ENCODE measurements at places on chromosomes 4 and X.

DNA sequence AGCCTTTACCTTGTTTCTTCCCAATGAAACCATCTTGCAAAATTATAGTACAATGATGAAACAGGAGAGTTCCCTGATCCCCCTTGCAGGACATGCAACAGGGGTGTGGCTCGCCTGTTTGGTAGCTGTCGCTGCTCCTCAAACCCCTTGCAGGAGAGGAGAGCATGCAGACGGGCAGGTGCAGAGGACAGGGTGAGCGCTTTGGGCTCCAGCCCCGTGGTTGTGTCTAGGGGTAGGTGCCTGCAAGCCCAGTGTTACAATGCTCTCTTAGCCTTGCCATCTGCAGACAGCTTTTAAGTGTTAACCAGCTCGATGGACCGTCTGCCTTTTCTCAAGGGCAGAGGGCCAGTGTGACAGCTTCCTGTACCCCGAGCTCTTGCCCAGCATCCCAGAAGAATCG lies 102.0 kb downstream of the TAB3 start:
- DNase-seq, result no peak

DNA sequence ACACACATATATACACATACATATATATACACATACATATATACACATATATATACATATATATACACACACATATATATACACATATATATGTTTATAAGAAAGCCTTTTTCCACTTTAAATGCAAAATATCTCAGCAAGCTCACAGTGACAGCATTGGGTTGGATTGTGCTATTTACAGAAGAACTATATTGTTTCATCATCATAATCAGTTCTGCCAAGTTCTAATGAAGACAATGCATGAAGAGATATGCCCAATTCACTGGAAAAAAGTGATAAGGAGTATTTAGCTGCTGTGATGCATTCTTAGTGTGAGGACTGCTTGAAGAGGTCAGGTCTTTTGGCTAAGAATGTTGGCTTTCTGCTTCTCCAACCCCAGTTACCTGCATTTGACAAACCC lies 54.4 kb downstream of the RNF150 start:
- DNase-seq, result no peak

- no peak for DNase-seq
Measured at GRCh38 chr4:40978548-40978947, 228.8 kb downstream of the NSUN7 start.

DNA sequence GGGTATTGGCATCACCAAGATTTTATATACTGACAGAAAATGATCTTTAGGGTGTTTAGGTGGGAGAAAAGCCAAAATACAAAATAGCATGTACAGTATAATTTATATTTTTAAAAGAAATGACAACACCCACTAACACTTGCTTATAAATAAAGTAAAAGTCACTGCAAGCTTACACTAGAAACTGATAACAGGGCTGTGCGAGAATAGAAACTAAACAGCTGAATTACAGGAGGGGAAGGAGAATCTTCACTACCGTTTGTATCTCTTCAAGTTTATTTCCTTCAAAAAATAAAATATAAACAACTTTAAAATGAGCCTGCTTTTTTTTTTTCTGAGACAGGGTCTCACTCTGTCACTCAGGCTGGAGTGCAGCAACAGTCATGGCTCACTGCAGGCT lies 22.8 kb downstream of the GRSF1 start:
- no peak for DNase-seq

- no peak for DNase-seq
Measured at GRCh38 chr4:145639186-145639698, 20.1 kb downstream of the MMAA start.

DNA sequence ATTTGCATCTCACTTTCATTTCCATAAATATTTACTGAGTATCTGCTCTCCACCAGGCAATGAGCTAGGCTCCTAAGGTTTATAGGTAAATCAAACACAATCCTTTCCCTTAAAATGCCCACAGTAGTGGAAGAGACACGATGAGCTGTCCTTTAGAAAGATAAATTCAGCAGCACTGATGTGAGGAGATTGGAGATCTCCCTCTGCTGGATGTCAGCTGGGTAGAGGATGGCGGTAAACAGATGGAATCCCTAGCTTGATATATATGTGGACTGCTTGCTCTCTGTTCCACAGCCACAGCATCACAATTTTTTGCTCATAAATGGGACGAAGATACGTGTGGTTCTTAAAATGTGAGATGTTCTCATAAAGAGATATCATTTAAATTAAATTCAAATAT lies 216.4 kb upstream of the RASGEF1B start:
- no peak for DNase-seq

- no peak for DNase-seq
Measured at GRCh38 chr4:153788051-153788412, 851 bp downstream of the SFRP2 start.

GRCh38 chr4:67935888-67936287 lies 27.4 kb downstream of the TMPRSS11A start:
- DNase-seq, result no peak

DNA sequence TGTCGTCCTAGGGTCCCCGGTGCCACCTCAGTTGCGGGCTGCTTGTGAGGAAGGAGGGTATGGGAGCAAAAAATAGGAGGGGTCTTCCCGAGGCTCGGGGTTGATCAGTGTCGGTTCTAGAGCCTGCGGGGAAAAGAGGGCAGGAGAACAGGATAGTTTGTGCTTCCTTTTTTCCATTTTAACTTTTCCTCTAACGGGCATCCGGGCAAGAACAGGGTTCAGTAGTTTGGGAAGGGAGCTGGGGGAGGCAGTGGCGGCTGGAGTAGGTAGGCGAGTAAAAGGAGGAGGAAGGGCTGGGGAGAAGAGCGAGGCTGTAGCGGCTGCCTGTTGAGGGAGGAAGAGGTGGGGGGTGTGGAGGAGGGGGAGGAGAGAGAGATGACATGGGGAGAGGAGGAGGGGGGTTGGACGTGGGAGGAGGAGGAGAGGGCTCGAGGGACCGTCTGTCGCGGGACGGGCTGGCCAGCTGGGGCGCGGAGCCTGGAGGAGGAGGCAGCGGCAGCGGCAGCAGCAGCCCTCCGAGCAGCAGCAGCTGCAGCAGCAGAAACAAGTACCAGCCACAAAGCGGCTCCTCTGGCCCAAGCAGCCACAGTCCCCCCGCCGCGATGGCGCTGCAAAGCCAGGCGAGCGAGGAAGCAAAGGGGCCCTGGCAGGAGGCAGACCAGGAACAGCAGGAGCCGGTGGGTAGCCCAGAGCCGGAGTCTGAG lies at the start of gene SLC16A2:
Gene SLC16A2 (plus strand): TSS at position 458 of the 704 bp plus-strand sequence. CDS start 145 bp downstream, at position 603.
- DNase-seq, result peak; percentile 69

GRCh38 chr4:68021185-68021584 lies 57.9 kb upstream of the TMPRSS11A start:
- no peak for DNase-seq

GRCh38 chr4:56387023-56388001 lies at the start of gene AASDH:
TSS of gene AASDH (minus strand) at chr4:56387491. CDS start at chr4:56384299, 3,192 bp downstream.
- DNase-seq, result peak; percentile 84

DNA sequence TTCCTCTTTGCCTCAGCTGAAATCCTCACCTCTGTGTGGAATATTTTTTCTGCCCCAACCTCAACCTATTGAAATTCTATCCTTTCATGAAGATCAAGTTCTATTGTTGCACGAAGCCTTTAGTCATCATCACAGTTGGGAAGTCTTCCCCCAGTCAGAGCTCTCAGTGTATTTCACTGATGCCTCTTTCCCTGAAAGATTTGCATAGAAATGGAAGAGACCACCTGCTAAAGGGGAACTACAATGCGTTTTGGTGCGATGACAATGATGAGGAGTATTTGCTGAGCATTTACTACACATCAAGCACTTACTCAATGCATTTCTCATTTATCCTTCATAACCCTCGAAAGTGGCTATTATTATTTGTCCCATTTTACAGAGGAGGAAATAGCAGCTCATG lies 151.2 kb upstream of the KLF3 start:
- DNase-seq, result no peak

DNA sequence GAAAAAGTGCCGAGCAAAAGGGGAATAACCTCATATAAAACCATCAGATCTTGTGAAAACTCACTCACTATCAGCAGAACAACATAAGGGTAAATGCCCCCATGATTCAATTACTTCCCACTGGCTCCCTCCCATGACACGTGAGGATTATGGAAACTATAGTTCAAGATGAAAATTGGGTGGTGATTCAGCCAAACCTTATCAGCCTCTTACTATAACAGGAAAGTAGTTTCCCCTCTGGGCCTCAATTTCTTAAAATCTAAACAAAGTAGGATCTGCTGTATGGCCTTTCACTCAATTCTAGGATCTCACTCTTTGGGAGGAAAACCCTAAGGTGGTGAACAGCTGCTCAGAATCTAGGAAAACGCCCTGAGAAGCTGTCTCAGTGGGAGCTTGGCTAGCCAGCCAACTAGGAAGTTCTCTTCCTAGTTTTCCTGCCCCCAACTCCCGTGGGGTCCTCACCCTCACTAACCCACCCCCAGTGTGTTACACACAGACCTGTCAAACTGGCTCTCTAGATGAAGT lies 1017.1 kb upstream of the HS3ST1 start:
- no peak for DNase-seq

DNA sequence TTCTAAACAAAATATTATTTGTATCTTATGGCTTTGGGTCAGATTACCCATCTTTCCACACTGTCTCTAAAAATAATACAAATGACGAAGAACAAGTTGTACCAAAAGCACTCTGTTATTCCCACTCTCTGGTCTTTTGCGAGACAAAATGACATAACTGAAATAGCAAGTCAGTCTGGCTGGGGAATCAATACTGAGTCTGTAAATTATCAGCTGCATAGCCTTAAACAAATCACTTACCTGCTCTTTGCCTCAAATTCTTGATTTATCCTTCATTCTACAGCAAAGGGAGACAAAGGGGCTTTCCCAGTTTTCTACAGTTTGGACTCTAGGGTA lies 40.9 kb downstream of the SOWAHB start:
- no peak for DNase-seq

GRCh38 chrX:133697656-133698055 lies 282.4 kb upstream of the GPC4 start:
- DNase-seq, result no peak
